Caco-2 (cell line): ENCODE measurements at places on chromosomes 4 and X.

- no peak for DNase-seq
These were observed 443.0 kb upstream of the GALNT7 start for GRCh38 chr4:172725581-172725980.

GRCh38 chrX:63394872-63395271, 43.7 kb upstream of the SPIN4 start:
- DNase-seq: no peak

GRCh38 chr4:21752616-21753015, 196.0 kb downstream of the KCNIP4 start:
- no peak for DNase-seq

DNA sequence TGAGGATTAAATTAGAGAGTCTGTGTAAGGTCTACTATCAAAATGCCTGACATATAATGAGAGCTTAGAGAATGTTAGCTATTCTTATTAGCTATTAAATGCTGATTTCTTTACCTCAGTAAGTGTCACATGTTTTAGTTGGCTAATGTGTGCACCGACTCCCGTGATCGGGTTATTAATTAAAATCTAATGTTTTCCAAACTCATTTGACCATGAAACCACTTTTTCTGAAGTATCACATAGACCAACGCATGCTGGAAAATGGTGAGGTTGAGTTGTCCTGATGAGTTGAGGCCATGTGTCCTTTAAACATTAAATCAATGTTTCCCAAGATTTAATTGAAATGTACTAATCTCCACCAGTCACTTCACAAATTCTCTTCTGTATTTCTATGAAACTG, 84.8 kb upstream of the C1QTNF7 start:
- DNase-seq: no peak

DNA sequence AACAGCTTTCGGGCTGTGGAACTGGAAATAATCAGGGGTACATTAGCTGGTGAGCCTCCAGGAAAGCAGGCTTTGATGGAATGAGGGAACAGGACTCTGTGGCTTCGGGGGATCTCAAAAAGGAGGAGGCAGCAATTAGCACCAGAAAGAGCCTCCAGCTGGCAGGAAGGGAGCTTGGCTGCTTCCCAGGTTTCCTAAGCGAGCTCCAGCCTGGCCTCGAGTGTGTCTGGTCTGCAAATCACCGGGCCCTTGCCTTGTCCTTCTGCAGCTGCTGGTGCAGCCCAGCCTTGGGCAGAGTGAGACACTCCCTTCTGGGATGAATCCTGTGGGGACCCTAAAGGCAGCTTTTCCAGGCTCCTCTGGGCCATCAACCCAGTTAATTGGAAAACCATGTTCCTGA, 10.7 kb upstream of the PDHA1 start:
- DNase-seq: no peak
